ENCODE measurements at places on chromosomes 13 and 19. TPM values are rescaled to one million over a fixed set of nuclear protein-coding genes. Genes with fewer than 3 reads are reported as not detected.

The CLEC17A gene
- not detected for total RNA-seq

The ATP1A3 gene
- total RNA-seq, result 0.23 TPM

DNA sequence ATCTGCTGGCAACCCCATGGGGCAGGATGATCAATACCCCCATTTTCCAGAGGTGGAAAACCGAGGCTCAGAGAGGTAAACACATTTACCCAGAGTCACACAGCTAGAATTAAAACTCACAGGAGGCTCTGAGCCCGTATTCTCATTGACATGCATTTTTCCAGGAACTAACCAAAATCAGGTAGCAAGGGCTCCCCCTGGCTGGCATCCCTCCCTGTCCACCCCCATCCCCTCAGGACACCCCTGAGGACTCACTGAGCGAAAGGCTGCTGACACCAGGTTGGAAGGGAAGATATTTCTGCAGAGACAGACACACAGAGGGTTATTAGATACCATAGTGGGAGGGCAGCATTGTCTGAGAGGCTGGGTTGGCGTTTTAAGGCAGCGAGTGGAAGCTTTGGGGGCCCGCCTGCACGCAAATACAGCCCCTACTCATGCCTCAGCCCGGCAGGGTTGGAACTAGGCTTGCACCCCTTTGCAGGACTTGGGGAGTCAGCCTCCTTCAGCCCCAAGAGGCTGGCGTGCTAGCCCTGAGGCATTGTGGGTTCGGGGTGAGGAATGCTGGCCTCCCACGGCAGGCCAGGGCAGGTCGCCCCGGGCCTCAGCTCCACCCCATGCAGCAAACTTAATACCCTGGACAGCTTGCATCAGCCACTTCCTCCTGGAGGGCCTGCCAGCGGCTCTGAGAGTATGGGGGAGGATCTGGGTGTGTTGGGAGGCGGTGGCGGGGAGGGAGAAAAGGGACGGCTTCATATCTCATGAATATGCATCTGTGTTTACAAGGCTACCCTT lies 3.9 kb downstream of the SLC1A5 start:
- peak; percentile 92 for DNase-seq

DNA sequence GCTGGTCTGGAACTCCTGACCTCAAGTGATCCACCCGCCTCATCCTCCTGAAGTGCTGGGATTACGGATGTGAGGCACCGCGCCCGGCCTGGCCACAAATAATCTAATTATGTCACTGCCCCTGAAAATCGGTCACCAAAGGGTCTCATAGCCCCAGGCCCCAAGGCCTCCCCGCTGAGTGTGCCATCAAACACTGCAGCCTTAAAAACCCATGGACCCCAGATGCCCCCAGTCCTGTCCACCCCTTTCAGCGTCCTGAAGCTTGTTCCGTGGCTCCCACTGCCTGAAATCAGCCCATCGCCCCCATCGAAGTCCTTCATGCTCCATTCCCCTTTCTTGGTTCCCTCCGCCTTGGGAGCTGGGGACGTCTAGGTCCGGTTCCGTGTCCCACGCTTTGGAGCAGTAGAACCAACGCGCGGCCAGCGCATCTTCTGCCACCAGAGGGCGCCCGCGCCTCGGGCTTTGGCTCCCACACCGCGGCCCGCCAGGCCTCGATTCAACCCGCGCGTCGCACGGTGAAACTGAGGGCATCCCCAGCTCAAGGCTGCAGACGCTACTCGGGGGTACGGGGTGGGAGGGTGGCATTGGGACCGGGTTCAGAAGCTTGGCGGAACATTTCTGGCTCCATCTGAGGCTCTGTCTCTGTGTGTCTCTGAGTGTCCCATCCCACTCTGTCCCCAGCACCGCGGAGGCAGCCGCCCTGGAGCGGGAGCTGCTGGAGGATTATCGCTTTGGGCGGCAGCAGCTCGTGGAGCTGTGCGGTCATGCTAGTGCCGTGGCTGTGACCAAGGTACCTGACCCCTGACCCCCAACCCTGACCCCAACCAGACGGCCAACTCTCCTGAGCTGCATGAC lies 3.5 kb downstream of the YJEFN3 start:
- peak; percentile 94 for DNase-seq
